ENCODE measurements at places on chromosomes 5 and 9.

DNA sequence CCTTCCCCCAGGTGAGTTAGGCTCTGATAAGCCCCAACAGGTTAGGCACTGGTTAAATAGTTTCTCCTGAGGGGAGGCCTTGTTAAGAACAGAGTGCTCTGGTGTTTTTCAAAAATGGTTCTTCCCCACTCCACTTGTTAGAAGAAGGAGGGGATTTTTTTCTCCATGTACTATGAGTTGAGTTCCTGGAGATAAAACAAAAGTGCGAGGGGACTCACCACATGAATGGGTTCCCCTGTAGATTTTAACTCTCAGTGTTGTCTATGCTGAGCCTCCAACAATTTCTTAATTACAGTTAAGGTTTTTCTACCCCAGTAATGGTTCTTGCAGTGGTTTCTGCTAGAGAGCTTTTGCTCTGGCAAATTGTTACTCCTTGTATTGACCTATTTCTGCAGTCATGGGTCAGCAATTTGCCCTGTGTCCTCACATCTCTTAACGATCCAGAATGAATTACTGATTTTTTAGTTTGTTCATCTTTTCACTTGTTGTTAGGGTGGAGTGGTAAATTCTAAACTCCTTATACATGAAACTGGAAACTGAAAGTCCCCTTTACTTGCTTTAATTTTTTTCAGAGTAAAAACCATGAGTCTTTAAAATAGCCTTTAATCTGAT, 44.4 kb downstream of the SCAMP1 start:
- DNase-seq = no peak

GRCh38 chr5:65801352-65801783, 79.4 kb downstream of the NLN start:
- no peak for DNase-seq

GRCh38 chr9:88990729-88991065, 571 bp upstream of the S1PR3 start:
- DNase-seq = no peak

DNA sequence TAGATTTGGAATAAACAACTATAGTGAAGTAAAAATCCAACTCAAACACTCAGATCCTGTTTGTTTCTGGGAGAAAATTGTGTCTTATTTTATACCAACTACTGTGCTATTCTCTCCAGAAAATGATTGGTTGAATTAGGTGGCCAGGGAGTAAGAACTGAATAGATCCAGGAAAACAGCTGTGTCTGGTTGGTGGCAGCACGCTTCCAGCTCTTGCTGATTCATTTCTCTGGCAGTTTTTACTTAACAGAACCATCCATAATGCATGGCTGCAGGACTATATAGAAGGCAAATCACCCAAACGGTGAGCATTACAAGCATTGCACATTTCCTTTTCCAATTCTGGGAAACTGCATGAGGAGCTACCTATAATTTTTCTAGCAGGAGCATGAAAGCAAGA, 29.5 kb downstream of the DMAC1 start:
- no peak for DNase-seq

GRCh38 chr9:125794708-125795107, 47.5 kb downstream of the PBX3 start:
- DNase-seq = no peak

DNA sequence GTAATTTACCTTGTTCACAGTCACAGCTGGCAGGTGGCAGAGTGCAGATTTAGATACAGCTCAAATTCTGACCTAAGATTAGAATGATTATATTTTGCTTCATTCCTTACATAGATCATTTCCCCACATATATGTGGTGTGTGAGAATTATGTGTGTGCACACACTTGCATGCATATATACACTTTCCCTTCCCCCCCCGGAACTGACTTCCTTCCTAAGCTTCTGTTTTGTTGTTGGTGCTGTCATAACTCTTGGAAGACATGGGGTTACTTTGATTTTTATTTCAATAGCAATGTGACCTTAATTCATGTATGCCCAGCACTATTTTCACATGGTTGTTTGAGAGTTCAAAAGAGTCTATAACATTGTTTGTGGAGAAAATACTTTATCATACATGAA, 112.8 kb downstream of the CMYA5 start:
- DNase-seq = no peak

- no peak for DNase-seq
Measured at GRCh38 chr9:125254231-125254630, 7.4 kb upstream of the GAPVD1 start.

DNA sequence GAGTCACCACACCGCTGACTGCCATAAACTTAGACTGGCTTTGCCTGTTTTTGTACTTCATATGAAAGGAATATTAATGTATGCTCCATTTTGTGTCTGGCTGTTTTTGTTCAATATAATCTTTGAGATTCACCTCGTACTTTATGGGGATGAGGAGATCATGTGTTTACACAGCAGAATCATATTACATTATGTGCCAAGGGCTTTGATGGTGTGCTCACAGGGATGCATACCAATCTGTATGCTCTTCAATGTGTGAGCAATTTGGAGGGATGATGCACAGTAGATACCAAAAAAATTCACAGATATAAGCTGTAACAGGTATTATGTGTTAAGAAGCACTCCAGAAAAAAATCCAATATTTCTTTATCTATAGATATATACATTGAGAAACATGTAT, 113.7 kb downstream of the GABRB2 start:
- no peak for DNase-seq

DNA sequence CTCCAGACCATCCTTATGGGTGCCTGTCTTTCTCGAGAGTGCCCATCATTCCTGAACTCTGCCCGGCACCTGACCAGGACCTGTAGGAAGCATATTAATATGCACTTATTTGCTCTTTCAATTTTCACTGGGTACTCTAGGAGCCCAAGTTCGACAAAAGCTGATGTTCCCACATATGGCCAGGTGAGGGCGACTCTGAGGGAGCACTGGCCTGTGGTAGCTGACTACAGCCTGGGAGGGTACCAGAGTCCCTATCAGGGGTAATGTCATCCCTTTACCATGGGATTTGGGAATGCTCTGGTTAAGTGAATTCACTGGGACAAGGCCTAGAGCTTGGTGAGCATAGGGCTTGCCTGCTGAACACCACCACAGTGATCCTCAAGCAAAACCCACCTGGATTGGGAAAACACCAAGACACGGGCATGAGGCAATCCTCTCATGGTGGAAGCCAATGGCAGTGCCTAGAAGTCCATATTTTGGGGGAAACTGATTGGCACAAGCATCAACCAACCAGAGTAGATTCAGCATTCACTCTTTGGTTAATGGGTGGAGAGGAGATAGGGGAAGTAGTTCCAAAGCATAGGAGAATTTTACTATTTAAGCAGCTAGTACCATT, 112.2 kb downstream of the MTX3 start:
- DNase-seq = no peak

DNA sequence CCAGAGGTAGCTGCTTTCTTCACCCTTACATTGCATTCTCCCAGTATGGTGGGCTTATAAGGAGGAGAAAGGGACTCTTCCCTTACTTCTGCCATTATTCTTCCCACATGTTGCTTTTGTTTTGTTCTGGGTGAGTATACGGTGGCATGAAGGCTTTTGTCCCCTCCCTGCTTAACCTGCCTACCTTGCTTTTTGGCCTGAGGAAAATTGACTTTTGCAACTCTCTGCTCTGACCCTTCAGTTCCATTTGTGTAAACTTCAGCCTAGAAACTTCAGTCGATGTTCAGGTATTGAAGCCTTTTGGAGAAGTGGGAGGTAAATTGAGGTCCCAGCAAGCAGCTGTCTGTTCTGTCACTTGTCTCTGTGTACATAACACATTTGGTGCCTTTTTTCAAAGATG, 110.2 kb downstream of the PCSK1 start:
- DNase-seq = no peak

DNA sequence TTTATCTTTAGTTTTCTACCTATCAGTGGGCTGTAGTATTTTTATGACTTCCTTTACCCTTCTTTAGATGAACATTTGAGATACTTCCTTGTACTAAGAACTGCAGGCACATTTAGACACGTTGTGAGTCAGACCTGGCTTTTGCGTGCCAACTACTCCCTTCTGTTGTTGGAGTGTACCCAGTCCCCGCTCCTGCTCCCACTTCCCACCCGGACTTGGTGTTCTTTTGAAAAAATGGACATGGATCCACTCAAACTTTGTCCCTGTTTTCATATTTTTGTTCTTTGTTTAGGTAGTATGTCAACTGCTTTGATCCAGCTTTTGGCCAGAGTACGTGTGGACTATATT, 60.7 kb downstream of the PARP8 start:
- no peak for DNase-seq

DNA sequence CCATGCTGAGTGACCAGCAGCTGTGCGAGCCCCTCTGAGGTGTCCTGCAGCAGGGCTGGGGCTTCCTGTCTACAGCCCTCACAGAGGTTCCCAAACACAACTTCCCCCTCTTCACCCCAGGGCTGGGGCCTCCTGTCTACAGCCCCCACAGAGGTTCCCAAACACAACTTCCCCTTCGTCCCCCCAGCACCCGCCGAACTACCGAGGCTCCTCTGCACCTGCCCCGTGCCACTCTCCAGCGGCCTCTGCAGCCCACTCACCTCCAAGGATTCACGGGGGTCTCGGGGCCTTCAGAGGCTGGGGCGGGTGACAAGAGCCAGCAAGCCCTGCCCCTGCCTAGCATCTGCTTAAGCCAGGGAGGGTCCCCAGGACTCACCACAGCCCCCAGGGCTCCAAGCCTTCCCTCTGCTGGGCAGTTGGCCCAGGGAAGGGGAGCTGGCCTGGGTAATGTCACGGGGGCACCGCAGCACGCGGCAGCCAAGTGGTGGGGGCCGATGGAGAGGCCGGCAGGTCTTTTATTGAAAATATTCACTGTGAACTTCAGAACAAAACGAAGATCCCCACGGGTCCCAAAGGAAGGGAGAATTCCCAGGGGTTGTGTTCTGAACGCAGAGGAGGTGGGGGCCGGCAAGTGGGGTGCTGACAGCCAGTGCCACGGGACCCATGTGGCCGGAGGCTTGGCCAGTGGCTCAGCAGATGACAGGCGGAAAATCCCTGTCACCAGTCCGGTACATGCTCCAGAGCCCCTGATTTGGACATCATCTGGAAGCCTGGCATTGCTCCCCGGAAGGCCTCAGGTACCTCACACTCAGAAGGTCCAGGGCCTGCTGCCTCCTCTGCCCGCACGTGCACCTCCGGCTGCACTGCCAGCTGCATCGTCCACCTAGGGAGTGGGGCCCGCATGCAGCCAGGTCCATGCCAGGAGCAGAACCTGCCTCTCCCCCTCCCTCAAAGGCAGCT, 125.3 kb downstream of the ADAMTS2 start:
- no peak for DNase-seq

- no peak for DNase-seq
Measured at GRCh38 chr9:123863164-123863855, 66.6 kb downstream of the DENND1A start.

GRCh38 chr5:33772380-33772897, 119.4 kb downstream of the ADAMTS12 start:
- DNase-seq = no peak

- DNase-seq = no peak
Measured at GRCh38 chr5:61334868-61335615, 3.0 kb downstream of the ZSWIM6 start.

DNA sequence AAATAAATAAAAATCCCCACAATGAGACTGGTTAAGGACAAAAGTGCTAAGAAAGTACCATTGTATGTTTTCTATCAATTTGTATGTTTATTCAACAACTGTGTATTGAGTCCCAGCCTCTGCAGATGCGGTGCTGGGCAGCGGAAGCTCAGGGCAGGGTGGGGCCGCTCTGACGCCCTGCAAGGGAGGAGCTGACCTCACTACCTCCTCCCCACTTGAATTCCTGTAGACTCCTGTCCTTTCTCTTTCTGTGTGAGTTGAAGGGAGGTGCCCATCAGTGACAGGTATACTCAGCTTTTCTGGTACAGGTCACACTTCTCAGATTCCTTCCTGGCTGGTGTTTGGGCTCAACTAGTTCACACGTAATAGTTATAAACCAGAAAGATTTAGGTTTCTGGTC, 27.0 kb downstream of the ANGPTL2 start:
- no peak for DNase-seq

GRCh38 chr5:108373426-108373825, 8.5 kb downstream of the FBXL17 start:
- no peak for DNase-seq

DNA sequence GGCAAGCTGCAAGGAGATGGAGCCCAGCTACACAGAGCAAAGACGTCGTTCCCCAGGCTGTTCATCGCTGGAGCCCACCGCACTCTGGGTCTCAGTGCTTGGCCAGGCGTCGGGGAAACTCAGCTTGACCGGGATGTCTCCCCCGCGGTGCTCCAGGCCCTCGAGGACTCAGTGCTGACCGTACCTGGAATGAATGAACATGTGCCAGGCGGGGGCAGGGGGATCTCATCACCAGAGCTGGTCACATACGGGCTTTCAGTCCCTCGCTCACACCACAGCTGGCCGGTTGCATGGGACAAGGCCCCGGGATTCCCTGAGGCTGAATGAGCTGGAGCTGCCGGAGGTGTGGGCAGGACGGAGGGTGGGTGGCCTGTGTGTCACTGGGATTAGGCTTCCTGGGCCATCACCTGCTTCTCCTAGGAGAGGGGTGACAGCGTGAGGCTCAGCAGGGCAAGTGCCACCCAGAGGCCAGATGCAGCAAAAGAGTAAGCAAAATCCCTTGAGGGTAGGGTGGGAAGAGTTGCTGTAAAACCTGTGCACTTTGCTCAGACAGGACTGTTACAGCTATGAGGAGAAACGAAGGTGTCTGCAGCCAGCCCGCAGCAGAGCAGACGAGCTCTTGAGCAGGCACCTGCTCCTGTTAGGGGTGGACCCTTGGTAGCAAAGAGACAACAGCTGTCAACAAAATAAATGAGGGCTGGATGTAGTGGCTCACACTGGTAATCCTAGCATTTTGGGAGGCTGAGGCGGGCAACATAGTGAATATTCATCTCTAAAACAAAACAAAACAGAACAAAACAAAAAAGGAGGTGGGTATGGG, 70.7 kb upstream of the RAPGEF1 start:
- no peak for DNase-seq

- DNase-seq = no peak
Measured at GRCh38 chr9:120677965-120678364, 36.3 kb downstream of the MEGF9 start.

GRCh38 chr5:177310332-177310731, 1.4 kb downstream of the MXD3 start:
- no peak for DNase-seq
